ENCODE measurements at places on chromosomes 7 and 10.

- DNase-seq = no peak
Observed at GRCh38 chr7:101933028-101933427, 115.6 kb downstream of the CUX1 start.

- no peak for DNase-seq
Observed at GRCh38 chr7:117567781-117568180, 88.0 kb downstream of the CFTR start.

- DNase-seq = no peak
Observed at GRCh38 chr7:45108863-45109262, 2.6 kb downstream of the TBRG4 start.

DNA sequence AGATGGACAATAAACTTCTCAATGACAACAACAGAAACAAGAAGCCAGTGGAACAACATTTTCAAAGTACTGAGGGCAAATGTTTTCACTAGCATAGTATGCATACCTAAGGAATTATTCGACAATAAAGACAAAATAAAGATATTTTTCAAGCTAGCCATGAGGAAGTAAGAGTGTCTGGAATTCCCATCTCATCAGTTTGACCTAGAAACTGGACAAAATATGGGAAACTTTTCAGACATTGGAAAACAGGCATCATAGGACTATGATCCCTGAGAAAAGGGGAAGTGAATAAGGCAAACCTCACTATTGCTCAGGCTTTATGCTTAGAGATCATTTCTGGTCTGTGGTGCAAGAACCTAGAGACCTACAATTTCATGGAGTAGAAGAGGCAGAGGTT, 86.3 kb downstream of the OAT start:
- no peak for DNase-seq

- DNase-seq = no peak
Observed at GRCh38 chr10:21326594-21327288, 198.7 kb downstream of the SKIDA1 start.

GRCh38 chr10:132342553-132342952, 10.6 kb downstream of the LRRC27 start:
- DNase-seq = no peak

GRCh38 chr10:81116990-81117389, 579.3 kb downstream of the SH2D4B start:
- no peak for DNase-seq

GRCh38 chr10:127275272-127275671, 78.9 kb upstream of the INSYN2A start:
- DNase-seq = no peak

GRCh38 chr7:135758531-135758932, 9.9 kb upstream of the FAM180A start:
- no peak for DNase-seq

DNA sequence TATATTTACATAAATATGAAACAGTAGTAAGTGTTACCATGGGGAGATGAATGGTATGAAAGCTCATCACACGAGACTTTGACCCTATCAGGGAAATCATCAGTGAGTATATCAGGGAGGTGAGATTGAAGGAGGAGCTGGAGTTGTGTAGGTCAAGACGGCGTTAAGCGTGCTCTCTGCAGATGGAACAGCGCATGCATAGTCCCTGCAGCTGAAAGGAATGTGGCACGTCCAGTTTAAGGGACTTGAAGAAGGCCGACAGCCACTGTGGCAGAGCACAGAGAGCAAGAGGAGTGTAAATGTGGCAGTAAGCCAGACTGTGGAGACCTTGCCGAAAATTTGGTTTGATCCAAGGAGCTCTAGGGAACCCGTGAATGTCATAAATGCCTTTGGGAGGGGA, 38.9 kb downstream of the POU6F2 start:
- DNase-seq = no peak

DNA sequence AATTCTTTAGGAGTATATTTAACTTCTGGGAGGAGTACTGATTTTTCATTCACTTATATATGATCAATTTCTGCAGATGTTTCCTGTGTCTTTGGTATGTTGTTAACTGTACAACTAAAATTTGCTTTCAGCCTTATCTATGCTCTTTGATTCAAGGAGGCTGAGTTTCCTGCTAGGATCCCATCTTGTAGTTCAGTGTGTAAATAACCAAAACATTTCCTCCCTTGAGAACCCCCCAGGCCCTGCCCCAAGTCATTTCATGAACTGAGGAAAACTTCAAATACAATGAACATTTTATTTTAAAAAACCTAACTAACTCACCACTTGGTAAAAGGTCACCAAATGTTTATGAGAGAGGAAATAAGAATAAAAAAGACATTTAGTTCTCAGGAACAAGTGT, 55.5 kb downstream of the VWA2 start:
- DNase-seq = no peak

DNA sequence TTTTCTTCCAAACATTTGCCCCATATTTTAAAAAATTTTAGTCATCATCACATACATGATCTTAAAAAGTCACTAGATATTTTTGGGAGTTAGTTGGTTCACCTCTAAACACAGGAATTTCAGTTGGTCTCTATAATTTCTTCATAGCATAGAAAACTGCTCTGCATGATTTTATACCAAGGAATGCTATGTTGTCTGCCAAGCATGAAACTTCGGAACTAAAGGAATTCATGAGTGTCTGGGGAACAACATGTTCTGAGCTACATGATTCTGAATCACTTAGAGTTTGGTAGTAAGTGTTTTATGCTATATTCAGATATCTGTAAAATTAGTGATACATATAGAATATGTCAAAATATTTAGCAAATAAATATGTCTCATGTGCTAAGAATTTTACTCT, 957.8 kb downstream of the GATA3 start:
- DNase-seq = no peak
